Glomerular endothelial cell (primary cell): ENCODE measurements at places on chromosomes 12 and 14.

DNA sequence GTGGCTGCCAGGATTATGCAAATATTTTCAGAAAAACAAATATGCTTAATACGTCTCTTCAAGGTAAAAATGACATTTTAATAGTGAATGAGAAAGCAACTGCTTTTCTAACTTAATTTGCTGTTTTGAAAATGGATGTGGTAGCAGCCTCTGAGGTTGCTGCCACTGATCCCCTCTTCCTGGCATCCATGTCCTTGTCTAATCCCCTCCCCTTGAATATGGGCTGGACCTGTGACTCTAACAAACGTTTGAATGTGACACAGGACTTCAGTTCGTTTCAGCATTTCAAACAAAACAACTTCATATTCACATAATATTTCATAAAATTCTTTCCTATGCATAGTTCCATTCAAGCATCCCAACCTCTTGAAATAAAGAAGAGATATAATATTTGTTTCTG lies 64.2 kb upstream of the SLC38A2 start:
- DNase-seq: no peak

DNA sequence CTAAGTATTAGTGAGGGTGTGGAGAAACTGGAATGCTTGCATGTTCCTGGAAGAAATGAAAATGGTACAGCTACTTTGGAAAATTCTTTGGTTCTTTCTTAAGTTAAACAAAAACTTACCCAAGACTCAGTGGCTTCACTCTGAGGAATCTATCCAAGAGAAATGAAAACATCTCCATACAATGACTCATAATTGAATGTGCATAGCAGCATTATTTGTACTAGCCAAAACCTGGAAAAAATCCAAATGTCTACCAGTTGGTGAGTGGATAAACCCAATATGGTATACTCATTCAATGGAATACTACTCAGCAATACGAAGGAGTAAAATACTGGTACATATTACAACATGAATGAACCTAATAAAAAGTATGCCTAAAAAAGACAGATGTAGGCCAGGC lies 18.0 kb upstream of the CRACR2A start:
- DNase-seq: peak; percentile 50

- DNase-seq: no peak
Measured at GRCh38 chr12:110028323-110028722, 20.0 kb downstream of the C12orf76 start.

GRCh38 chr12:126432780-126433179 lies 1367.5 kb downstream of the AACS start:
- DNase-seq: no peak

DNA sequence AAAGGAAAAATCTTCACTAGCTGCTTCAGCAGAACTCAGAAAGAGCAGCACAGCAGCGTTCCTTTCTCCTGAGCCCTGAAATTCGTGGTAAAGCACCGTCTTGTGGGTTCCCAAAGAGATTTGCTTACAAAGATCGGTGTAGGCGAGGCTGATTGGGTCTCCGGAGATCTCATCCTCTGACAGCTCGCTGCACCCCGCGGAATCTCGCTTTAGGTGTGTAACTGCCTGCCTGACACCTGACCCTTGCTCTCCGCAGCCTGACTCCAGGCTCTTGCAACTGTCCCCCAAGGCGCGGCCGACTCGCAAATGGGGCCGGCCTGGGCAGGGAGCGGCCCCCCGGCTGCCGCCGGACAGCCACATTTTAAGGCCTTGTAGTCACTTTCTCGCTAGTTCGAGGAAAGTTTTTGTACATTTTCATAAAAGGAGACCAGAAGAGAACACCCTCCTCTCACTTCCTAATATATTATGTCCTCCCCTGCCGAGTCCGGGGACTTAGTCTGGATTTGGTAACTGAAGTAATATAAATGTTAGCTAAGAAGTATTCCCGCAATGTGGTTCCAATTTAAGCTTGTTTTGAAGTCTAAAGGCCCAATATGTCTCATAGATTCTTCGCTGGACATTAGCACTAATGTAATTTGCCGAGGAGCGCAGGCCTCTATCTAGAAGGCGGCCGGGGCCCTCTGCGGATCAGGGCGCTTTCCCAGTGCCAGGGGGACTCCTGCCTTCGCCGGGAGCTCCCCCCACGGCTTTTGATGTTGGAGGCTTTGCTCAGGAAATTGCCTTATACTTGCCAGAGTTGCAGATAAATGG lies 177.3 kb upstream of the CDKN3 start:
- no peak for DNase-seq
